Mesenteric fat pad (tissue), 1 donor: ENCODE measurements at places on chromosomes 6 and 20. TPM values are rescaled to one million over a fixed set of nuclear protein-coding genes. Genes with fewer than 3 reads are reported as not detected.

Gene UBD
- total RNA-seq = not detected

DNA sequence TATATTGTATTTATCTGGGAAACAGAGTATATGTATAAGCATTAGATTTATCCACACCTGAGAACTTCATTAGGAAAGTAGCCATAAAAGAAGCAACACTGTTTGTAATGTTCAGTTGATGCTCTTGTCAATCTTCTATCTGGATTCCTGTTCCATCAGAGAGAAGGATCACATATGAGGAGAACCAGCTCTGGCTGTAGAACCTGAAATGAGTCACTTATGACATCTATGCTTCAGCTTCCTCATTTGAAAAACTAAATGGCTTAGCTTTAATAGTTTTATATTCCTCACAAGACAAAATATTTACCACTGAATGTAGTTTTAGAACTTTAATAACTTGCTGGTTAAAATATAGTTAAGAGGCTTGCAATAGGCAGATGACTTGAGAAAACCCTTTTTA, 144.7 kb downstream of the TASP1 start:
- DNase-seq = no peak

DNA sequence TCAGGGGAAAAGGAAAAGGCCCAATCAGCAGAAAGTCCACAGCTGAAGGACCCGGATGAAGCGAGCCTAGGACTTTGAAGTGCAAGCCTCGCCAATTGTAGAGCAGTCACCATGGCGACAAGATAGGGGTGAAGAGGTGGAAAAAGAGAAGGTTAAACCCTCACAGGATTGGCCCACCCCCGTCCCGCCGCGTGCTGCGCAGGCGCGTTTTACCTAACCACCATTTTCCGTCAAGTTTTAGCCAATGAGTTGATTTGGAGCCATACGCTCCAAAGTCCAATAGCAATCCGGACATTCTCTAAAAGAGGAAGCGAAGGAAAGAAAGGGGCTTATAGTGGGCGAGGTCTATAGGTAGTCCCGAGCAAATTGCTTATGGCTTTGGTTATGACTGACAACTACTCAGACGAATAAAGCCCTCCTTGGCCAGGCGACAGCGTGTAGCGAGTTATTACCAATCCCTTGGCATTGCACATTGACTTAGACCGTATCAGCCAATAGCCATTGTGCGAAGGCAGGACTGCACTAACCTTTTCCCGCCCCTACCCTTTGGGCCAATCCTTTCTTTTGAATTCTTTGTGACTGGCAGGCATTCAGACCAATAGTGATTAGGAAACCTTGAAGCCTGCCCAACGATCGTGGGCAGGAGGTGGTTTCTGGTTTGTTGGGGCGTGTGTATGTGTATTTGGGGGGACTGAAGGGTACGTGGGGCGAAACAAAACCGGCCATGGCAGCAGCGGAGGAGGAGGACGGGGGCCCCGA, at the start of gene RNF5:
RNF5 (plus strand) TSS at position 618 of the 759 bp plus-strand sequence; CDS start at position 725, 107 bp downstream.
- no peak for DNase-seq

DNA sequence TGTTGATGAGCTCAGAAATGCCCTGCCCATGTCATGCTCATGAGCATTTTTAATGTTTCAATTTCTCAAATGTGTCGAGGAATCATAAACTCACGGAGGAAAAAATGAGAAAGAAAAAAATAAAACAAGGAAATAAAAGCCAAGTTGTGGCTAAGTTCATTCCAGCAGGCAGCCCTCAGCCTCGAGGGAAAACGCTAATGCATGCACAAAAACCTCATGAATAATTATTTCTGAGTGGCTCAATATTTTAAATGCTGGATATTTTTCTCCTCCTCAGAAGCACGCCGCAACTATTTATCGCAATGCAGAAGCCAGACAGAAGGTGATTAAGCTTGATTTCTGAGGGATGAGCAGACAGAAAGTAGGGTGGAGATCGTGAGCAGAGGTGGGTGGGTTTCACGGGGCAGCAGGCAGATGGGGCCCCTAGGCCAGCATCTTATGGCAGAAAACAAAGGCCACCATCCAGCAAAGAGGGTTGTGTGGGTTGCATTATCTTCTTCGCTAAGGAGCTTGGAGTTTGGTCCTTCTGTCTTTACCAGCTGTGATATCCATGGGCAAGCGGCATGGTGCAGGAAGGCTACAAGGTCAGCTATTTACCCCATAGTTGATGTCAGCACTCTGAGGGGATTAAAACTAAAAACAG, 151.5 kb upstream of the LRFN2 start:
- no peak for DNase-seq

DNA sequence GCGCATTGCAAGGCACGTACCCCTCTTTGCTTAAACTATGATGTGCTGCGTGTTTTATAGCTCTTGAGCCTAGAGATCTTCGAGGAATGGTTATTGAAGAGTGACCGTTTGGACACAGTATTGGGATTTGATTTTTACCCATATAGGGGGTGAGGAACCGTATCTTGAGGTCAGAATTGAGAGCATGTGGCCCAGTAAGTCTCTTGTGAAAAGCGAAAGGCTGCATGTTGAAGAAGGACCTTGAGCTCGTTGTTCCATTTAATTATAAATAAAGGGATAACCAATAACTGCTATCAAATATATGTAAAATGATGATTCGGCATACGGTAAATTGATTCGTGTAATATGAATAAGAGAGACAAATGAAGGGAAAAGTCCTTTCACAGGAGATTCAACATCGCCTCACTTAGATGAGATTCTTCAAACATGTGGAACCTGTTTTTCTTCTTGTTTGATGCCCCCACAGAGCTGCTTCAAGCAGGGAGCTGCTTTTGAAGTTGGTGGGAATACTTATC, 66.6 kb downstream of the AKAP12 start:
- DNase-seq = no peak

- no peak for DNase-seq
These were observed 184.9 kb downstream of the TINAG start for GRCh38 chr6:54493138-54493537.

Gene UNC5CL
- 0.48 TPM for total RNA-seq

GRCh38 chr6:158669145-158670035, 19.5 kb downstream of the SYTL3 start:
- no peak for DNase-seq

DNA sequence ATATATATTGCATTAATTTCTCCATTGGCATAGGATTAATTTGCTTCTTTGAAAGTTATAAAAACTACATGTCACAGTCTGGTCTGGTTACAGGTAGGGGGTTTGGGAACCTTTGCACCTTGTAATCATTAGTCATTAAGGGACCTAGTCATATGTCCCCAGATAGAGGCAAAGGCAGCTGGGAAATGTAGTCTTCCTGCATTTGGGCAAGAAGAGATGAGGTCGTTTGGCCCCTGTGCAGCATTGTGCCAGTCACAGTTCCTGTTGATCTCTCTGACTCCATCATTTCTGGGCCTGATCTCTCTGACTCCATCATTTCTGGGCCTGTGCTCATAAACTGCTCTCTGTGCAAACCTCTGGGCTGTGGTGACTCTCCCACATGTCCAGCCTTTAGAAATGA, 73.2 kb downstream of the BCKDHB start:
- DNase-seq = no peak

GRCh38 chr6:71678091-71678490, 208.3 kb upstream of the RIMS1 start:
- DNase-seq = no peak

Gene MRAP2
- total RNA-seq = 0.16 TPM

GRCh38 chr20:51442602-51443001, 99.9 kb downstream of the NFATC2 start:
- no peak for DNase-seq

DNA sequence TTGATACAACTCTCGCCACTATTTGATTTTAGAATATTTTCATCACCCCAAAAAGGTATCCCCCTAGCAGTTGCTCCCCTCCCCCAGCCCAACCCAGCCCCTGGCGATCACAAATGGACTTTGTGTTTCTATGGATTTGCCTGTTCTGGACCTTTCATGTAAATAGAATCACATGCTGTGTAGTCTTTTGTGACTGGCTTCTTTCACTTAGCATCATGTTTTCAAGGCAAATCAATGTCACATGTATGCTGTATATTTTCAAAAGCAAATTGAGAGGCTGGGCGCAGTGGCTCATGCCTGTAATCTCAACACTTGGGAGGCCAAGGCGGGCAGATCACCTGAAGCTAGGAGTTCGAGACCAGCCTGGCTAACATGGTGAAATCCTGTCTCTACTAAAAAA, 48.5 kb downstream of the BANF2 start:
- no peak for DNase-seq

- no peak for DNase-seq
These were observed 39.6 kb upstream of the GFOD1 start for GRCh38 chr6:13526727-13527670.

DNA sequence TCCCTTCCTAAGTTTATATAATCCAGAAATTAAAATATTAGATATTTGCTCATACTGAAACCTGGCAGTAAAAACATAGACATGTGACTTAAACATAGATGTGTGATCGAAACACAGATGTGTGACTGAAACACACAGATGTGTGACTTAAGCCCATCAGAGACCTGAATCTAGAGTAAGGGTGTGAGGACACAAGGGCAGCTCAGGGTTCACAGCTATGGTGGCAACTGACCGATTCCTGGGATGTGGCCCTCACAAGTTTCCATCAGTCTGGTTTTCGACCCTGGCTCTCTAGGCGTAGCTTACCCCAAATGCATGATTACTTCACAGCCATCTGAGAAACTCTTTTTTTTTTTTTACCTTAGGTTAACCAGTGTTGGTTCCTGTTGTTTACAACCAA, 137.0 kb downstream of the NRN1 start:
- DNase-seq = no peak

- no peak for DNase-seq
These were observed 4.3 kb upstream of the LTA start for GRCh38 chr6:31567531-31568370.

Gene NOTCH4
- 113 TPM for total RNA-seq

- no peak for DNase-seq
These were observed 126.6 kb upstream of the CCDC28A start for GRCh38 chr6:138647006-138647405.

DNA sequence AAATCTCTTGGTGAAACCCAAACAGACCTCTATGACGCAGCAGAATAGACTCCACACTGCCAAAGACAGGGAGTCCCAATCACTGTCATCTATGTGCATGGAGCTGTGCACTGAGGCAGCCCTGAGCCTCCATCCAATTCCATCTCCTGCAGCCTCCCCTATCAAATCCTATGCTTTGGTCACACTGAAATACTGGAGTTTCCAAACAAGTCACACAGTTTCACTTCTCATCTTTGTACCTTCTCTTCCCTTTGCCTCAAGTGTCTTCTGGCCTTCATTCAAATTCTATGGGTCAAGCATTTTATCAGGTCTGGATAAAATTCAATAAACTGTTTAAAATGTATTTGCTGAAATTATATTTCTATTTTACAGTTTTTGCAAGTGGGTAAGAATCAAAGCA, 38.5 kb downstream of the FBXL4 start:
- no peak for DNase-seq

Gene RAB44
- 0.35 TPM for total RNA-seq

DNA sequence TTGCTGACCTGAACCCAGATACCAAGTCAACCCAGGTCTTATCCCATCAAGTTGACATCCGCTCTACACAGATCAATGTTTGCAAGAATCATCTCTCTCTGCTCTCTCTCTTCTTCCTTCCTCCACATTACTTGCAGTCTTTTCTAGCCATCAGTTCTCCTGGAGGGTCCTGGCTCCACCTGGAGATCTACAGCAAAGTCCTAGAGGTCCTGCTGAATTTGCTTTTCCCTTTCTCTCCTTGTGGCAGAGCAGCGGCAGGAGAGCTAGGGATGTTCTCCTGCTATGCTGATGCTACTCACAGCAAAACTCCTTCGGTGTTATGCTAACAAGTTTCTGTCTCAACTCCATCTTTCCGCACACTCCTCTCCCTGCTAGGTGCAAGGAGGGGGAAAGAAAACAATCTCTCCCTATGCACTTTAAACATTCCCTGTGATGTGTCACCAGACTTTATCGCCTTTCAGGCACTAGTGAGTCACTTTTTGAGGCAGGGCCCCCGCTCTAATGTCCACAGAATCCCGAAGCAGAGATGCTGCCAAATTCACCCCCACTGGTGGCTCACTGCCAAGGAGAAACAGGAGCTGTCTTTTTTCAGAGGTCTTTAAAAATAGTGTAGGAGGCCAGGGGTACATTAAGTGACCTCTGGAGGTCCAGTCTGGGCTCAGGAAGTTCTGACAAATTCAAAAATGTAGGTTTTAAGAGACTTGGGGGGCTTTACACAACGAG, 62.6 kb downstream of the FAM50B start:
- no peak for DNase-seq

- peak; percentile 55 for DNase-seq
These were observed 1.4 kb upstream of the TIAM2 start for GRCh38 chr6:154993710-154994109.

DNA sequence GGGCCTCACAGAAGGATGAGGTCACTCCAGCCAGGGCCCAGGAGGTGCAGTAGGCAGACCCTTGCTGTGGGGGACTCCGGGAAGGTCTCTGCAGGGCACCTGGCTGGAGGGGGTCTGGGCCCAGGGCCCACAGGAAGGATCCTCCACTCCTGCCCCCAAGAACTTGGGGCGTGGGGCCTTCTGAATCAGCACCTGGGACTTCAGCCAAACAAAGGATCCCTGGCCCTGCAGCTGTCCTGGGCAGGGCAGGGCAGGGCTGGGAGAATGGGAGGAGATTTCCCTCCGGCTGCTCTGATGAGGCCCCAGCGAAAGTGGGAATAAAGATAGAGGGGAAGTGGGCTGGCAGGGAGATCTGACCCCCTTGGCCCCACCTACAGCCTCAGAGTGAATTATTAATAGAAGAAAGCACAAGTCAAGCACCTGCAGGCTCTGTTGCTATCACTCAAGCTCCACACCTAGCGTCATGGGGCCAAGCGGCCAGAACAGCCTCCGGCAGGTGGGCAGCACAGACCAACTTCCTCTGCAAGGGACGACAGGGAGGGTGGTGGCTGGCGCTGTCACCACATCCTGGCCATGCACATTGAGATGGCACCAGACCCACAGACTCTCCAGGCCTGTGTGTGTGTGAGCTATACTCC, 61.6 kb upstream of the MRPS10 start:
- no peak for DNase-seq

Gene TGM3
- not detected for total RNA-seq

GRCh38 chr6:157670466-157671186, 152.4 kb upstream of the SNX9 start:
- DNase-seq = peak; percentile 71

GRCh38 chr20:62952968-62953838, 694 bp downstream of the SLC17A9 start:
- DNase-seq = no peak

DNA sequence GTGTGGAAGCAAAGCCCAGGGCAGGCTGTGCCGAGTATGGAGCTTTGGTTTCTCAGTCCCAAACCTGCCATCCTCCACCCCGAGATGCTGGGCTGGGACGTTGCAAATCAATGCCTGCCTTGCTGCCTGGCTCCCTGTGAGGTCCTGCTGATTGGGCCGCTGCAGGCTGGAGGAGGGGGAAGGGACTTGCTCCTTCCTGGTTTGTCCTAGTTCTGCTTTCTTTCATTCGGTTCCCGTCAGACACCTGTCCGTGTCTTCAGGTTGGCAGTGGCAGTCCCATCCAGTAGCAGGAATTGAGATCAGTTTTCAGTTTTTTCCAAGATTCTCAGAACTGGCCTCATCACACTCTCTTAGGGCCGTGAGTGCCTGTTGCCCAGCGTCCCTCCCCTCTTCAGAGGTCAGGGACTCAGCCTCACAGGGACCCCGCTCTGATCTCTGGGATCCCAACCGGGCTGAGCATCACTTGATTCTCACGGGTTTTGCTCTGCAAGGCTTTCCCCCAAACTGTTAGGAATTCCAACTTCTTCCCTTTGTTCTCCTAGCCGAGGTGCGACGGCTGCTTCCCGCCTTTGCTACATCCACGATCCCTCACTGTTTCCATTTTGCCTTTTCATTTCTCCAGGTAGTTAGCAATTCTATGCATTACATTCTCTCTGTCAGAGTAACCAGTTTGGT, 24.2 kb upstream of the TAGAP start:
- DNase-seq = no peak
